SJSA1 (cell line): ENCODE measurements at places on chromosomes 12 and 14. TPM values are rescaled to one million over a fixed set of nuclear protein-coding genes. Genes with fewer than 3 reads are reported as not detected.

- DNase-seq = no peak
These were observed 13.1 kb downstream of the JDP2 start for GRCh38 chr14:75440733-75441477.

- DNase-seq = no peak
These were observed 151.4 kb upstream of the SSTR1 start for GRCh38 chr14:38056270-38056669.

GRCh38 chr12:16857456-16857923 lies 251.5 kb upstream of the LMO3 start:
- DNase-seq = no peak

- DNase-seq = no peak
These were observed 21.8 kb downstream of the GOLGA3 start for GRCh38 chr12:132806857-132807256.

DNA sequence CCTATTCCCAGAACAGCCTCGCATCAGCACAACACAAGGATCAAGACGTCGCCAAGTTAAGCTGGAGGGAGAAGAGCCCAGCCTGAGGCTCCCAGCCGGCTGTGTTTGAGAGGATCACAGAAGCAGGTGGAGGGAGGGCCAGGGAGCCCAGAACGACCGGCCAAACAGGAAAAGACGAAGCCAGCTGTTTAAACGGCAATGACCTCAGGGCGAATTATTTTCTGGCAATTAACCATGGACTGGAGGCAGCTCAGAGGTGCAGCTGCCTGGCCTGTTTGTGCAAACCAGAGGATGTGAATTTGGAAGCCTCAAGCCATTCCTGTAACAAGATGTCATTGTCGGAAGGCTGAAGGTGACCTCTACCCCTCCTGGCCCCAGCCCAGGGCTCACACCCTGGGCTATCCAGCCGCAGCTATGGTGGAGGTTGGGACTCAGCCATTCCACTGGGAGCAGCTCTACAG lies 175.8 kb upstream of the PRMT8 start:
- no peak for DNase-seq

- no peak for DNase-seq
These were observed 50.9 kb downstream of the AP5M1 start for GRCh38 chr14:57319636-57320192.

GRCh38 chr14:104126753-104127152 lies 11.6 kb upstream of the KIF26A start:
- DNase-seq = no peak

DNA sequence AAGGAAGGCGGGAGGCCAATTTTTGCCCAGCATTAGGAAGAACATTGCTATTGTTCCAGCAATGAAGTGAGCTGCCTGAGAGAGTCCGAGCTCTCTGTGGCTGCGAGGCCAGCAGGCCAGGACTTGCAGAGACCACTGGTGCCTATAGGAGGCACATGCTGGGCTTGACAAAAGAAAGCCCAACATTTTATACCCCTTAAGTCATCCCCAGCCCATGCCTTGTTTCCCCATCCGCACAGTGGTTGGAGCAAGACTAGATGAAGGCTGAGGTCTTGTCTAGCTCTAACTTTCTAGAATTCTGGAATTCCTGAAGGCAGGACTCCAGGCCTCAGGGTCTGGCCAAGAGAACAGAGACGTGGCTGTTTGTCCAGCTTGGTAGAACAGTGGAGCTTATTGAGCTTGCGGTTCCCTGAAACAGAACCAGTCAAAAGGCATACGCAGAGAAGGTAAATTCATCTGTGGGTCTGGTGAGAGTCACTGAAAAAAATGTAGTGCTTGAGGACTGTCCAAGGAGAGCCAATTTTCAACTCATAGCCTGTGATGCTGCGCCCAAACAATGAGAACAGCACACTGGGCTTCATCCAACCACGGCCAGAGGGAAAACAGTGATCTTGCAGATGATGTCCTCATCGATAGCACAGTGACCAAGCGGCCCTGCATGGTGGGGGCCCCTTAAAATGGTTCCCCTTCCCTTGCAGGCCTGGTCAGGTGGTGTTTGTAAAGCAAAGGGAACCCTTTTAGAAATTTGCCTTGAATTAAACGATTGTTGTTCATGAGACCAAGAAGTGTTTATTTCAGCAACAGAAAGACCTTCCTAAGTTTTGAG lies 27.1 kb upstream of the COL2A1 start:
- peak; percentile 90 for DNase-seq

- DNase-seq = no peak
These were observed 89.2 kb downstream of the PDZRN4 start for GRCh38 chr12:41277100-41277945.

- no peak for DNase-seq
These were observed 6.7 kb upstream of the MLEC start for GRCh38 chr12:120680165-120680738.

- DNase-seq = no peak
These were observed 369.3 kb upstream of the DCN start for GRCh38 chr12:91551927-91552326.

DNA sequence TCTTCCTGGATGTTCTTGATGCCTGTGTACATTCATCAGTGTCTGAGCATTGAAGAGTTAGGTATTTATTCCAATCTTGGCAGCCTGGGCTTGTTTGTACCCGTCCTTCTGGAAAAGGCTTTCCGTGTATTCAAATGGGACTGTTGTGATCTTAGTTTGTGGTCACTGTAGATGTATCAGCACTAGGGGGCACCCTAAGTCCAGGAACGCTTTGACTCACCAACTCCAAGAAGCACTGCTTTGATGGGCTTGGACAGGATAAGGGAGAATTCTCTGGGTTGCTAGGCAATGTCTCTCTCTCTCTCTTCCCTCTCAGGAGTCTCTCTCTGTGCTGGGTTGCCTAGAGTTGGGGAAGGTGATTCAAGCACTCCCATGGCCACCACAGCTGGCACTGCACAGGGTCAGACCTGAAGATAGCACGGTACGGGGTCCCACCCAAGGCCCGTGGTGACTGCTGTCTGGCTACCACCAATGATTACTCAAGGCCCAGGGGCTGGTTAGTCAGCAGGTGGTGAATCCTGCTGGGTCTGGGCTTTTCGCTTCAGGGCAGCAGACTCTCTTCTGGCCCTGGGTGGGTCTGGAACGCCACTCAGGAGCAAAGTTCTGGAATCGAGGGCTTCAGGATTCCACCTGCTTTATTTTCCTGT lies 211.1 kb upstream of the RGS6 start:
- DNase-seq = peak; percentile 48

DNA sequence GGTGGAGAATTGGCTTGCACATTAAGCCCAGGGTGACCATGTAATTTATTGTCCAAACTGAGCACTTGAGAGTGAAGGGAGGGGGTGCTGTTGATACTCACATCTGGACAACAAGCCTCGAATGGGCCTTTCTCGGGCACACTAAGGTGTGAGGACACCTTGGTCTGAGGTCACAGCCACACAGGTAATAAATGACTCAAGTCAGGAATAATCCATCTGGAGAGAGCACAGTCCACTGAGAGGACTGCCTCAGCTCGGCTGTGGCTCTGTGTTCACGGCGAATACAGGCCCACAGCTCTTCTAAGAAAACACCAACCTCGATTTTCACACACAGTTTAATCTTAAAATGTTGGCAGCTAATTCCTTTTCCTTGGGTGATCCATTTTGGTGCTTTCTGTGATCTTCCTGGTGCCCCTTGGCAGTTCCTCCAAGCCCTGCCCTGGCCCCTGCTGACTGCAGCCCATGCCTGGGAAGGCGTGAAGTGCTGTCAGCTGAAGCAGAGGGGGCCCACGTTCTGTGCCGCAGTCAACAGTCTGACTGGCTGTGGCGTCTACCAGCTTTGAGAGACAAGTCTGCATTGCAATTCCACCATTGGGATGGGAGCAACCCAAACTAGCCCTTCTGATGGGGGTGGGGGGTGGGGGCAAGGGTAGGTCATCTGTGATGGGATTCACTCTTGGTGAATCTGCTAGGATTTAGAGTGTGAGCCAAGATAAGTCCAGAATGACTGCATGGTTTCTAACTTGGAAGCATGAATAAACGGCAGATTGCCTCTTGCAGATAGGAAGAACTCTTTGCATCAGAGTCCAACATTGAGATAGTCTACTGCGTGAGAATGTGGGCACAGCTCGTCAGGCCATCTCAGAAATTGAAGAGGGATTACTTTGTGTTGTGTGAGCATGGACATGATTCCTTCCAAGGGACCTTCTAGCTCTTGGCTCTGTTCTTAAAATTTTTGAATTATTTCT lies 42.8 kb downstream of the ZNF664 start:
- DNase-seq = no peak

DNA sequence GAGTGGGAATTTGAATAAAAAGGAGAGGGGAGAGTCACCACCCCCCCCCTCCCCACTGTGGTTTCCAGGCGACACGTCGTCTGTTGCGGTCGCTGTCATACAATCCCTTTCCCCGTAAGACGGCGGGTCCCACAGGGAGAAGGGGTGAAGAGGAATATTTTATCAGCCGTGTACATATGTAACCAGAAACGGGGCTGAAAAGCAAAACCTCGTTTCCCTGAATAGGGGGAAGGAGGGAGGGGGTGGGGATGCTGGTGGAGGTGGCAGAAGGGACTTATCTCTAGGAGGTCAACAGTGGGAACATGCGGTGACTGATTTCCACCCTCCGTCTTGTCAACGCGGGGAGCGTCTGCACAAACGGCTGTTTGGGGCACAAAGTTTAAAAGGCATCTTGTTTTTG lies 171.4 kb downstream of the RBM19 start:
- DNase-seq = no peak

DNA sequence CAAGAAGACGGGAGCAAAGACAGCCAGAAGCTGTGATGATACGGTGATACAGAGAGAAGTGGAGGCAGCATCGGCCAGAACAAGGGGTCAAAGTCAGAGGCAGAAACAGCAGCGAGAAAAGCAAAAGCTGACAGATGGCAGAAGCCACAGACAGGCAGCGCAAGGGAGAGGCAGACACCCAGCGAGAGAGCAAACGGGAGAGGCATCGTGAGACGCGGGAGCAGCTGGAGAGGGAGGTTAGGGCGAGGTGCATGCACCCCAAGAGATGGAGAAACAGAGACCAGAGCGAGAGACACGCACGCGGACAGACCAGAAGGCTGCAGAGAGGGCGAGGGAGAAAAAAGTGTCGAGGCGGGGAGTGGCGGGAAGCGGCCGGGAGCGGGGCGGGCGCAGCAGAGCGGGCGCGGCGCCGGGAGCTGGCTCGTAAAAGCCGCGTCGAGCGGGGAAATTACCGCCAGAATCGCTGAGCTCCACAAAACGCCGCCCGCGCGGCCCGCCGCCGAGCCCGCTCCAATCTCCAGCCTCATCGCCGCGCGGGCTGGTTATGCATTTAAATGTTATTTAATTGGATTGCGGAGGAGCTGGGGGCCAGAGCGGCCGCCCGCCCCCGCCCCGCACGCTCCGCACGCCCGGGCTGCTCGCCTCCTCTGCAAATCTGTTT lies 15.6 kb downstream of the SMUG1 start:
- DNase-seq = no peak

DNA sequence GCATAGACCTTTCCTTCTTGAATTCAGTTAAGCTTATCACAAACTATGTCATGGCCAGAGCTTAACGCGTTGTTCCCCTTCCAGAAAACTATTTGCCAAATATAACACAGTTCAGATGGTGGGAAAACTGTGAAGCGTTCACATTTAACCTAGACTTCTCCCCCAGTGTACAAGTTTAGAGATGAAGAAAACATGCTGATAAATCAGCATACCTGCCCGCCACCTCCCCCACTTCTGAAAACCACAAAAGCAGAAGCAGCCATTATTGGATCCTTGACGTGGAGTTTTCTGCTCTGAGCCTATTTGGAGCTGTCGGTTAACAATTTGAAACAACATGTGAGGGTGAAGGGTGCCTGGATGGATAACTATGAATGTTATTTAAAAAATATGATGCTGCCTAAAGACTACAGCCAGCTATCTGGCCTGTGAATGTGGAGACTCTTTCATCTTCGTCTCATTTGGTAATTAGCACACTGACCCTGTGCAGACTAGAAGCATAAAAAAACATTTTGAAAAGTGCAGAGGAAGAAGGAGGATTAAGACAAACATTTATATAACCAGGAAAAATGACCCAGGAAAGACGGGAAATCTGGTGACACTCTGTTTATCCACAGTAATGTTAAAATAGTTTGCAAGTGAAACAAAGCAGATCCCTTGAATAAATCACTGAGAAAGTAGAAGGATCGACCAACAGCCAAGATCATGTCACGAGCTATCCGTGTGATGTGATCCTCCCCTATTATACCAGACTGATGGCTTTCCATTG lies 408.2 kb downstream of the AEBP2 start:
- DNase-seq = no peak

- no peak for DNase-seq
These were observed 67.3 kb downstream of the SPTB start for GRCh38 chr14:64812412-64812811.

DNA sequence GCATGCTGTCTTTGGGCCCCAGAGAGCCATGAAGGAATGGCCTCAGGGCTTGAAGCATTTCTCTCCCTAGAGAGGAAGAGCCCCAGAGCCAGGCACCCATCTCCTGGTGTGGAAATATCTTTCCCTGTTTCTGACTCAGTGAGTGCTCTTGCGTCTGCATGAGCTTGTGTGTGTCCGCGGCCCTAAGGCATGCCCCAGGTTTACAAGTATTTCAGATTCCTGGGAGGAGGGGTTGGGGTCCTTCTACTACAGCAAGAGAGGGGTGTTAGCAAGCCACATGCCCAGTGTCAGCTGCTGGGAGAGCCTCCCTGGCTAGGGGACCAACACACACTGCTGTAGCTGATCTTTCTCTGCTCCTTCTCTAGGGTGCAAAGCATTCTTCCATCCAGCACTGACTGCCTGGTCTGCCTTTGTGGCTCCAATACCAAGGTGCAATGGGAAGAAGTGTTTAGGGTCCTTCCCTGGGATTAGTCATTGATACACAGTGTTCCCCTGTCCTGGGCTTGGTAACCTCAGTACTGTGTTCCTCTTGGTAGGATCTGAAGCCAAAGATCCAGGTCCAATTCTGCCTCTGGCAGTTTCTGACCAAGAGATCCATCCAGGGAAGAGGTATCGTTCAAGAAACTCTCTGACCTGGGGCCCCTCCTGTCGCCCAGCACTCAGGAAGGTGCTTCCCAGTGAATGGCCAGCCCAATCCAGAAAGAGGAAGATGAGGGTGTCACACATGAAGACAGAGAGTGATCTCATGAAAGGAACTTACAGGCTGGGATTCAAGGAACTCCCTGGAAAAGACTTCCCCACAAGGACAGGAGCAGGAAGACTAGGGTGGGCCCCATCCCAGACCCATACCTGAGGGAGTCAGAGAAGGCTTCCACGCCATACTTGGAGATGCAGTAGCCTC lies 3.1 kb downstream of the RDH16 start:
- no peak for DNase-seq

- DNase-seq = no peak
These were observed 96.6 kb downstream of the SPTSSA start for GRCh38 chr14:34365309-34365915.

- peak; percentile 11 for DNase-seq
These were observed 1.6 kb upstream of the PPP2R5E start for GRCh38 chr14:63544591-63545299.

Gene C12orf54
- 0.53 TPM in 1 of 2 replicates, not detected in the other for total RNA-seq

Gene SERPINA4
- total RNA-seq = not detected in 2 replicates

Gene SERPINA12
- total RNA-seq = not detected in 2 replicates

Gene MYO1H
- not detected in 2 replicates for total RNA-seq

Gene PHLDA1
- total RNA-seq = 19.5 and 23.6 TPM in 2 replicates

Gene MEG3
- total RNA-seq = 37.3 and 39.1 TPM in 2 replicates

Gene B4GALNT3
- not detected in 2 replicates for total RNA-seq

Gene STXBP6
- total RNA-seq = 0.78 and 6.4 TPM in 2 replicates

Gene PLEKHD1
- total RNA-seq = 0.03 TPM in 1 of 2 replicates, not detected in the other
